H7 (cell line): ENCODE measurements at places on chromosomes 2 and 18.

DNA sequence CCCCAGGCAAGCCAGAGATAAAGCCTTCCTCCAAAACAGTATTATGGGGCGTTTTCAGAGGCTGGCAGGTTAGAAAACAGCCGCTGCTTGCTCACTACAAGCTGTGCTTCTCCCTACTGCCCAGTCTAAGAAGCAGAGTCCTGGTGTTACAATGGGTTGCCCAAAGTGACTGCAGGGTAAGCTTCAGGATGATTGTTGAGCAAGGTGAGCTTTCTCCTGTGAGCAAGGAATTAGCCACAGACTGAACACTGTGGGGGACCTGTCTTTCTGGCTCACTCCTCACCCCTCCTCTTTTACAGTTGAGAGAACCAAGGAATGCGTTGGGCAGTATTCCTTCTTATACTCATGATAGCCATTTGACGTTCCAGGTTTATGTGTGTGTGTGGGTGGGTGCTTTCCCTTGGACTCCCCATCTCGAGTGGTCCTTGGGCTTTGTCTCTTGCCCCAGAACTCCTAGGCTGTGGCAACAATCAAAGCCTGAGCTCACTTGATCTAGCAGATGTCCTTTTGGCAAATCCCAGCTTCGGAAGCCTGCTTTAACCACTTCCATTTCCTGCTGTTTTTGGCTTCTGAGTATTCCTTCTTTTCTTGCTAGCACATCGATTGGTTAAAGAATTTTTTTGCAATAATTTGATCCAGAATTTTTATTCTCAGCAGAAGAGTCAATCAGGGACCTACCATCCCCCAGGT, 47.5 kb downstream of the KDM3A start:
- DNase-seq, result no peak

- no peak for DNase-seq
These were observed 14.5 kb downstream of the CABYR start for GRCh38 chr18:24153397-24153796.

DNA sequence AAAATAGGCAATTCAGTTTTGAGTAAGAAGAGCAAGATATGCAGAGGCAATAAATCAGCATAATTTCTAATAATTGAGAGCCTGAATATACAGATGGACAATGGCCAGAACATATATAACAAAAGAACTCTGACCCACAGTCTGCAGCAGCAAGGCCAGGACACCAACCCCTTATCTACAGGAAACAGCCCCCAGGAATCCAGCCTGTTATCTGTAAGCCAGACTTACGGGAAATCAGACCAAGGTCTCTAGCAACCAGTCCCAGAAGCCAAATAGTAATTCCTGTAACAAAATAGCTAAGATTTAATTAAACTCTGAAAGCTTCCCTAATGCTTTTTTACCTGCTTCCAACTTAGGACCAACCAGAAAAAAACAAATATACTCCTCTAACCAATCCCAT, 434.5 kb upstream of the GYPC start:
- DNase-seq, result no peak

DNA sequence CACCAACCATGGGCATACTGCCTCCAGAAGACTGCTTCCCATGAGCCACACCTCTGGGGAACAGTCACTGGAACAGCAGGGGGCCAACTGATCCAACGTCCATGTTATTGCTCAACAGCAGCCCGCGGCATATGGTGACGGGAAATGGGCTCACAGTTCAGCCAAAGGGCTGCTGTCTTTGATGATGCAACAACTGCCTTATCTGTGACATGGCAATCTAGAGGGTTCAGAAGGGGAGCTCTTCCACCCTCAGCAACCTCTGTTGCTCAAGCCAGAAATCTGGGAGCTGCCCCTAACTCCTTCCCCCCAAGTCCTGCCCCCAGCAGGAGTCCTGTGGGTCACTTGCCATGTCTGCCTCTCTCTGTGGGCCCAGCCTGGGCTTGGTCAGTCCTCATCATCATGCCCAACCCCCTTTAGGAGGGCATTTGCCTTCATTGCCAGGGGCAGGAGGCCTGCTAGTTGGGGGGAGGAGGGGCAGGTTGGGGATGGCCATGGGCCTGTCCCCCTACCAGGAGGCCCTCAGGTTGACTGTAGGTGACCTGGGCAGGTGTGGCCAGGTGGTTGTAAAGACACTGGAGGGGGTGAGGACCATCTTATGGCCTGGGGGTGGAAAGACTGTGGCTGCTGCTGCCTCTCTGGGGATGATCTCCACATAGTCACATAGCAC, 212.9 kb downstream of the CYP26B1 start:
- peak; percentile 9 for DNase-seq

- no peak for DNase-seq
These were observed 32.2 kb downstream of the MAIP1 start for GRCh38 chr2:199987586-199987985.

GRCh38 chr2:120369250-120369649, 23.3 kb downstream of the INHBB start:
- DNase-seq, result no peak
